PC-3 (cell line): ENCODE measurements at places on chromosomes 2 and 18.
A peak's percentile ranks its signal among the peaks of the same experiment; 100 is the strongest.

- DNase-seq = no peak
Measured at GRCh38 chr18:62510789-62511188, 12.0 kb upstream of the ZCCHC2 start.

- DNase-seq = peak; percentile 31
Measured at GRCh38 chr18:2906704-2907549, 60.1 kb downstream of the EMILIN2 start.

DNA sequence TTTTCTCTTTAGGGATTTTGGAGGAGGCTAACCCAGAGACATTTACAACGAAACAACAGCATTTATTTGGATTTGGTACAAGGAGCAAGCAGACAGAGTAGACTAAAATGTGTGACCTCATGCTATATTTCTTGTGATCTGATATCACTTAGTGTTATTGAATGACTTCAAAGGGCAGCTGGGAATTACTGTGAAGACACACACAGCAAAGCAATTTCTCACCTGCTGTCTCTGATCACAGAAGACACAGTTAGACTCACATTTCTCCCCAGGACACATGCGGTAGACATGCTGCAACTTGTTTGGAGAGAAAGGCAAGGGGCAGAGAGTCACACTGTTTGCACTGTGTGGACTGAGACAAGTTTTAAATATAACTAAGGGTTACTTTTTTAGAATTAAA is 67.5 kb downstream of the LTBP1 start:
- no peak for DNase-seq

GRCh38 chr2:96913398-96914202 is 43.7 kb upstream of the SEMA4C start:
- DNase-seq = no peak

DNA sequence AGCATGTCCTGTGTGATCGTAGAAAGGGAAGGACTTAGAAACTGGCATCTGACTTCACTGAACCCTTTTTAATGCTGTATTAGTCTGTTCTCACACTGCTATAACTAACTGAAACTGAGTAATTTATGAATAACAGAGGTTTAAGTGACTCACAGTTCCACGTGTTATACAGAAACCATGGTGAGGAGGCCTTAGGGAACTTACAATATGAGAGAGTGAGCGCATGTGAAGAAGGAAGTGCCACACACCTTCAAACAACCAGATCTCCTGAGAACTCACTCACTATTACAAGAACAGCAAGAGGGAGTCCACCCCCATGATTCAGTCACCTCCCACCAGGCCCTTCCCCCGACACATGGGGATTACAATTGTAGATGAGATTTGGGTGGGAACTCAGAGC is 811.3 kb downstream of the CPS1 start:
- peak; percentile 36 for DNase-seq

GRCh38 chr2:7588295-7588694 is 671.1 kb downstream of the RNF144A start:
- DNase-seq = peak; percentile 30

GRCh38 chr18:44569391-44570055 is 111.2 kb upstream of the SETBP1 start:
- no peak for DNase-seq

DNA sequence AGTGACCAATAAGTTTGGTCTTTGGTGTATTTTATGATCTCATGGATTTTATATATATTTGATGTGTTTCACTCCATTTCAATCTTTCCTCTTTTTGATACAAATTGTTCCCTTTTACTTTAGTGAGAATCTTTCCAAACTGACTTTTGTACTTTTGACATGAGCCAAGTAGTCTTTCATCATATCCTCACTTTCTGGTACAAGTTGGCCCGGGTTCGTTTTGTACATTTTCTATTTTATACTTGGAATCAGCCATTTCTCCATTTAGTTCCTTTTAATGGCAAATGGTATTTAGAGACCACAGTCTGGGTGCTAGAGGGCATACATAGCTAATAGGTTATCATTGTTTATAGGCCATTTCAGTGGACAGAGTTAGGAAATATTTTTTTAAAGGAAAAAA is 147.9 kb upstream of the MYO3B start:
- DNase-seq = no peak

- peak; percentile 84 for DNase-seq
Measured at GRCh38 chr2:74002505-74003421, 18.1 kb downstream of the TET3 start.

- DNase-seq = no peak
Measured at GRCh38 chr2:229246334-229246733, 24.8 kb downstream of the PID1 start.

- no peak for DNase-seq
Measured at GRCh38 chr2:109382226-109382895, 231.4 kb downstream of the SEPTIN10 start.

GRCh38 chr2:232873909-232874641 is 4.0 kb downstream of the SNORC start:
- DNase-seq = no peak

GRCh38 chr18:26495287-26495686 is 53.1 kb downstream of the KCTD1 start:
- DNase-seq = no peak

GRCh38 chr2:129203331-129203730 is 776.1 kb upstream of the RAB6C start:
- DNase-seq = no peak

DNA sequence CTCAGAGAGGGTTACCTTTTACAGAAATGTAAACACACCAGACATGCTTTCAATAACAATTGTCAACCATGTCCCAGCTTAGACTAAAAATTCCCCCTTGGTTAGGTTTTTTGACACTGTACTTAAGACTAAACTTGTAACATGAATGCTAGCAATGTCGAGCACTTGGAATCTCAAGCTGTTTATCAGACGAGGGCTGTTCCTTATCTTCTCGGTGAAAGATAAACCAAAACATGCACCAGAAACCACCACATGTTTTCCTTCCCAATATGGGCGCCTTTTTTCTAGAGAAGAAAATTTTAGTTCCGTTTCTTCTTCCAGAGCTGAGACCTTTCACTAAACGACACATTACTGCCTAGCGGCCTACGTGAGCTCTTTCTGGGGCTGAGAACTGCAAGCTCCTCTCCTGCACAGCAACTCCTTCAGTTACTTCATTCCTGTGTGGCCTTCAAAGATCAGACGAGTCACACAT is 42.4 kb upstream of the ACKR3 start:
- DNase-seq = no peak

- DNase-seq = no peak
Measured at GRCh38 chr2:2031101-2031500, 286.8 kb upstream of the PXDN start.

DNA sequence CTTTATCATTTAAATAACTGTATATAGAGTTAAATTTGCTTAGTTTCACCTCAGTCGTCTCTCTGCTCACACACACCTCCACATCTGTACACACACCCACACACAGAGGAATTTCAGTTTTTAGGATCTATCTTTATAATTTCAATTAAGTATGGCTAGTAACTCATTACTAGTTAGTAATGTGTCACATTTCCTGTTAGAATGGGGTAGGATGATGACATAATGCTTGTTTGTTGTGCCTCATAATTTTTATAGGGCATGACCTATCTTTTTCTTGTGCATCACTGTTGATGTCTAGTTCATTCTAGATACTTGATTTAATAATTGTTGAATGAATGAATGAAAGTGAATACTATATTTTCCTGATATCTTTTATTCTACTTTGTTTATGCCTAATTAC is 108.6 kb downstream of the AGPS start:
- DNase-seq = no peak

- DNase-seq = peak; percentile 66
Measured at GRCh38 chr2:68594674-68595492, 48.5 kb upstream of the PROKR1 start.

DNA sequence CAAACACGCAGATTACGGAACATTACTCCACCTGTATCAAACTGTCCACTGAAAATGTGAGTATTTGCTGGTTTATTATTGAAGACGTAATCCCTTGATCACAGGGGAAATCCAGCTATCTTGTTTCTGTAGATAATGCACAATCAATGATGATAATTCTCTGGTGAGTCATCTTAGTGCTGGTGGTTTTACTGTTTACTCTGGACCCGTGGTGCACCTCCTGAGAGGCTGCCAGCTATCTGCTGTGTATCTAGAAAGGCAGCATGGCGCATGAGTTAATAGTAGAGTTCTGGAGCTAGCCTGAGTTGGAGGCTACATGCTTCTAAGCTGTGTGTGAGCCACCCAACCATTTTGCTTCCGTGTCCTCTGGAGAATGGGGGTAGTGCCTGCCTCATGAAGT is 6.5 kb downstream of the NCAPH start:
- DNase-seq = peak; percentile 78

DNA sequence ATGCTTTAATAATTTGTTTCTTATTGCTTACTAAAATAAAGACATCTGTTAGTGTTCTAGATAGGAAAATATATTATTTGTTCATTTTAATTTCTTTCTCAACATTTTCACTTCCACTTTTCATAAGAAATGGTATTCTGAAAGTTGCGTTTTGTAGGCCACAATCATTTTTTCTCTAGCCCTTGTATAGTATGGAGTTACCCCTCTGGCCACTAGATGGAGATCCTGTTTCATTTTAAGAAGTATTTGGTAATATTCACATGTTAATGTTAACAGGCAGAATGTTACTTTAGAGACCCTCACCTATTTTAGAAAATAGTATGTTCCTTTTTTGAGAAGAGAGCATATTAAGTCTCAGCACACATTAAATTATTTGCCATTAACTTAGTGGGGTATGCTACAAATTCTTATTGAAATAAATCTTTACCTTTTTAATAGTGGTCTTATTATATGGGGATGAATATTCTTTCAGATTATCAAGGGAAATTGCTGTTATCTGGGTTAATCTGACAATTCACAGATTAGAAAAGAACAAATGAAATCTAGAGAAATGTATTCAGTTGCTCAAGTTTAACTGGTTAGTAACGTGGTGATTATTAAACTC is 73.9 kb upstream of the TTC27 start:
- peak; percentile 54 for DNase-seq

DNA sequence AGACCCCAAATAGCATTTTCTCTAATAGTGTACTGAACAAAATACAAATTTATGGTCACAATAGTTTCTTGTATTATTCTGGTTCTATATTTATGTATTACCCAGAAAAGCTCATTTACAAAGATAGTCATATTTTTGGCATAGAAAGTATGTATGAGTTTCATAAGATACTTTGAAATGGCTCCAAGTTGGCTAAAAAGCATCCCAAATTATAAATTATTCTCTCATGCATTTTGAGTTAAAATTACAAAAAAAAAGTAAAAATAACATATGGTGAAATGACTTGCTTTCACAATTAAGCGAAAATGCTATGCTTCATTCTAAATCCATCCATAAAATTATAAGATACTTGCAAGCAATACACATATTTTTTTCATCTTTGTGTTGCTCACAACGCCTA is 530.7 kb downstream of the ZNF804A start:
- no peak for DNase-seq

GRCh38 chr2:498493-499178 is 178.6 kb downstream of the TMEM18 start:
- no peak for DNase-seq

DNA sequence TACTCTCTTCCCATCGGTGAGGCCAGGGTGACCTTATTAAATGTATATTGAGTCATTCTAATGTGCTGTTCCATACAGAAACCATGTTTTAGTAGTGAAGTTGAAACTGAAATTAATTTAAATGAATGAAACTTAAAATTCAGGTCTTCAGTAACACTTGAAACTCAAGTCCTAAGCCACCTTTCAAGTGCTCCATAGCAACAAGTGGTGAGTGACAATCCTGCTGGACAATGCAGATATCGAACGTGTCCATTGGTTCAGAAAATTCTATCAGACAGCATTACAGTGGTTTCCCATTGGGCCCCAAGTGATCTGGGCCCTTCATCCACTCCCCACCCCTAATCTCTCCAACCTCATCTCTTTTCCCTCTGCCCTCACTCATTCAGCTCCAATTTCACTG is 48.7 kb downstream of the HNMT start:
- no peak for DNase-seq

DNA sequence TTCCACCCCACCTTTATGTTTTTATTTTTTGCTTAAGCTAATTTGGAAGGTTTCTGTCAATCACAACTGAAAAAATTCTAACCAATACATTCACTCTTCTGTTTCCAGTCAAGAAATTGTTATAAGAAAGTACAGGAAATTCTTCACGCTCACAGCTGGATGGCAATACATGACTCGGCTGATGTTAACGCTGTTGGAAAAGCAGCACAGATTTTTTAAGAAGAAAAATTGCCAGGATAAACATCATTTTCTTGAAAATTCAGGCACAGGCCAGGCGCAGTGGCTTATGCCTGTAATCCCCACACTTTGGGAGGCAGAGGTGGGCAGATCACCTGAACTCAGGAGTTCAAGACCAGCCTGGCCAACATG is 46.1 kb downstream of the STPG4 start:
- DNase-seq = no peak

DNA sequence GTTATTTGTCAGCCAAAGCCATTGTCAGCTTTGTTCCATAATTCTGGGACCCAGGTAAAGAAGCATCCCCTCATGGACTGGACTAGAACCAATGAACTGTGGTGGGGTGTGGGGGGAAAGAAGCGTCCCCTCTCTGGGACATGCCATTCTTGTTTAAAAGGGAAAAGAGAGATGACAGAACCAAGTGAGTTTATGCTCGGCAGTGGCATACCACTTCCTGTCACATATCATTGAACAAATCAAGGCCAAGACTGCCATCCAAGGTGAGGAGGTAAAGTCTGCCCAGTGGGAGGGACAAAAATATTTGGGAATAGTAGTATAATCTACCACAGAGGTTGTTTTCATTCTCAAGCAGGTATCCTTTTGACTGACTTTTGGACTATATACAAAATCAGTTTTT is 4.7 kb upstream of the GLS start:
- no peak for DNase-seq

DNA sequence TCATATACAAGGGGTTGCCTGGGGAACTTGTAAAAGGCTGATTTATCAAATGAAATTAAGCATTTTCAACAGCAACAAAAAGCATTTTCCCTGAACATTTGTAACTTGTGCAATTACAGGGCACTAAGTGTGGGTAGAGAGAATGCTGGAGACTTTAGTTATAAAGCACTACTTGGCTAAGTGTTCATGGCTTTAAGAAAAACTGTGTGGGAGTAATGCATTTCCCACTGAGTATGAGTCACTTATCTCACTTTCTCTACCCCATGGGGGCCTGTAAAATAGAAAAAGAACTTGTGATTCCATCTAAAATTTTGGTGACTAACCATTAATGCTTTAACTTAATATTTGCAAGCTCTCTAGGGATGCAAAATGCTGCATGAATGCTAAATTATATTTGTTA is 193.4 kb downstream of the CCDC102B start:
- DNase-seq = peak; percentile 12

GRCh38 chr2:201883606-201884369 is 77.5 kb downstream of the CDK15 start:
- DNase-seq = no peak
